AG04450 (cell line): ENCODE measurements at places on chromosomes 1 and 21.
A peak's percentile ranks its signal among the peaks of the same experiment; 100 is the strongest.

GRCh38 chr1:46449223-46450159 lies 40.1 kb upstream of the DMBX1 start:
- no peak for DNase-seq

GRCh38 chr1:215631040-215631439 lies 63.9 kb downstream of the KCTD3 start:
- no peak for DNase-seq

- no peak for DNase-seq
These were observed 23.1 kb downstream of the RNF187 start for GRCh38 chr1:228510101-228510802.

GRCh38 chr1:198162091-198162767 lies 5.4 kb downstream of the NEK7 start:
- no peak for DNase-seq

DNA sequence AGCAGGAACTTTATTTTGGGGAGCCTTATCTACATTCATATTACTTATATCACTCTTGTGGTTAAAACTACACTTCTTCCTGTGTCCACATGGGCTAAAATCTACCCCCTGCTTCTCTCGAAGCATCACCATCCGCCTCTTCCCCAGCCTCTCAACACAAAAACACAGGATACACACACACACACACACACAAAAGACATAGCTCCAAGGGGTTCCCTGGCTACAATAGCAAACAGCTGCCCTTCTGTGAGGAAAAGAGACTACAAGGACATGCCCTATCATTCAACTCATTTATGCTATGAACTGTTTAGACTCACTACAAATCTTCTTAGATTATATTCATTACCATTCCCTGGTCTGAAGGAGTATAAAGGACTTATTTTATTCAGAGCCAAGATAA lies 155.0 kb downstream of the PIGK start:
- DNase-seq: no peak

GRCh38 chr21:38389896-38390295 lies 108.4 kb downstream of the ERG start:
- DNase-seq: no peak

DNA sequence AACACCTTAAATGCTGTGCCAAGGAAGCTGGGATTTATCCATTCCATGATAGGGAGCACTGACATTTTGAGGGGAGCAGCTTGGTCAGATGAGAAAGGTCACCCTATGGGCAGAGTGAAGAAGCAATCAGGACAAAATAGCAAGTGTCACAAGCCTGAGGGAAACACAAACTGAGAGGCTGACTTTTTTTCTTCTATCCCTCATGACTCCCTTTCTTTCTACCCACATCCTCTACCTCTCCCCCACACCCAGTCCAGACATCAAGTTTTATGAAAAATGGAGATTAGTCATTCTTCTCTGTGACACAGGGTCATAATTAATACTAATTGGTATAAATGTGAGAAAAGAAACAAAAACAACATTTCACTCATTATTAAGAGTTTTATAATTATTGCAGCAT lies 103.1 kb downstream of the SLC25A24 start:
- no peak for DNase-seq

DNA sequence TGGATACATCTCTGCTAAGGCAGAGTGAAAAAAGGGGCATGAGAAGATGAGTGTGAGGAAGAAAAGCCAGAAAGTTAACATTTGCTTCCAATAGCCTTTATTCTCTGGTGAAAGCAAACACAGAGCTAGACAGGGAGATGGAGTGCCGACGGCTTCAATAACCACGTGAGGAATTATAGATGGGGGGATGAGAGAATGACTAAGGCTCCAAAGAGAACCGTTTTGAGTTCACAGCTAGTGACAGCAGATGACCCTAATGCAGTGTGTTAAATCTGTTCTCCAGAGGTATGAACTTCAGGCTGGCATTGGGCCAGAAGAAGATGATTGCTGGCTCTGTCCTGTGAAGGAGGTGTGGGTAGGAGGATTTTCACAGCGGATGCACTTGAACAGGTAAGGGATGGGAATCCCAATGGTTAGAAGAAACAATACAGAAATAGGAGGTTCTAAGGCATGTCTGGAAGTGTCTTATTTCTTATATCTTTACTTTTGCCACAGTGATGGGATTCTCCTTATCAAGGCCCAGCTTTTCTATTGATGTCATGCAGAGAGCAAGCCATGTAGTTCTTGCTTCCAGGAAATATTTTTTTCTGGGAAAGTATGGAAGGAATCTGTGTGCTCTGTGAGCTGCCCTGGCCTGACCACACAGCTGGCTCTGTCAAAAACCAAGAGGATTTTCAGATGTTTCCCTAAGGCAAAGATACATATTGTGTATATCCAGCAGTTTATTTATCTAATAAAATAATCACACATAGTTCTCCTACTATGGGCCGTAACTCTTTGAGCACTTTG lies 573.8 kb downstream of the LTN1 start:
- peak; percentile 56 for DNase-seq

DNA sequence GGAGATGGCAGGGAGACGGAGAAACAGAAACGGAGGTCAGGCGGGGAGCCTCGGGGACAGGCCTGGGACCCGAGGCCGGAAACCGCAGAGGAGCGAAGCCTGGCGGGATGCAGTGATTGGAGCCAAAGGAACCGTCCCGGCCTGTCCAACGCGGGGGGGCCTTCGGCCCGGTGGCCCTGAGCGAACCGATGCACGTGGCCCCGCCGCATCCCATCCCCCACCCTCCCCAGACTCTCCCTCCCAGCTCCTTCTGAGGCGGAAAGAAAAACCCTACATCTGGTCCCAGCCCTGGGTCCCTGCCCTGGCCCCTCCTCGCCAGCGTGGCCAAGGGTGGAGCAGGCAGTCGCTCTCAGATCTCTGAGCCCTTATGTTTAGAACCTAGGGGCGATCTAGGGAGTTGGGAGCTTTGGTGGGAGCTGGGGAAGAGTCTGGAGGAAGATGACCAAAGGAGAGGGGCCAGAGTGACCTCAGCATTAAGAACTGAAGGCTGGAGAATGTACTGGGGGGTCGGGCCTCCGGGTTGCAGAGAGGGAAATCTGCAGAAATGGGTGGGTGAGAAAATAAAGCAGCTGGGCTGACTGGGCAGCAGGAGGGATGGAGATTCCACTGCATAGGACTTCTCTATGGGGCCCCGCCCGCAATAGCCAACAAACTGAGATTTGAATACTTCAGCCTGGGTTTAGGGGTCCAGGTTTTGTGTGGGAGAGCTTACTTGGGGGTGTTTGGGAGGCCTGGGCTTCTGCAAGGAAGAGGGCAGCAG lies 1.5 kb upstream of the CRABP2 start:
- no peak for DNase-seq

- DNase-seq: no peak
These were observed 482 bp downstream of the TM2D1 start for GRCh38 chr1:61724506-61724812.

DNA sequence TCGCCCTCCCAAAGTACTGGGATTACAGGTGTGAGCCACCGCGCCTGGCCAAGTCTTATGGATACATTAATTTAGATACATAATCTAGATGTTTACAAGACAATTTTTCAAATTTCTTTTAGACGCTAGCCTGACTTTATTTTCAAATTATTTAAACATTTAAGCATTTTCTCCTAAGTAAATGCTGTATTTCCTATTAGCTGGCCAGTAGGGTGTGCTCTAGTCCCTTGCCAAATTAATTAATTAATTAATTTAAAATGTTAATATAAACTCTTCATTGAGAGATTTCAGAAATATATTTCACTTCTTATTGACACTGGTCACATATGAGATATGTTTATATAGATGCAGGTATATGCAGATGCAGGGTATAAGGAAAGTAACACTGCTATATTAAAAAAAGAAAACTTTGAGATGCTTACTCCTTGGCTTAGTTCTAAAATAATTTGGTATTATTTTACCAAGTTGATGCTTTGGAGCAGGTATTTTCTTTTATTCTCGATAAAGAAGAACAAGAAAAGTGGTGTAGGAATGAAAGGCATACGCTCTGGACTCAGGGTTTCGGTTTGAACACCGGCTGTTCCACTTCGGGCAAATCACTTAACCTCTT lies 5.2 kb upstream of the ERRFI1 start:
- DNase-seq: no peak
